NCI-H1105 treated with DMSO at 0.1 percent for 48 hours (cell line): ENCODE measurements at places on chromosomes 6 and 20.

GRCh38 chr6:12408752-12409151, 118.6 kb downstream of the EDN1 start:
- DNase-seq, result no peak

DNA sequence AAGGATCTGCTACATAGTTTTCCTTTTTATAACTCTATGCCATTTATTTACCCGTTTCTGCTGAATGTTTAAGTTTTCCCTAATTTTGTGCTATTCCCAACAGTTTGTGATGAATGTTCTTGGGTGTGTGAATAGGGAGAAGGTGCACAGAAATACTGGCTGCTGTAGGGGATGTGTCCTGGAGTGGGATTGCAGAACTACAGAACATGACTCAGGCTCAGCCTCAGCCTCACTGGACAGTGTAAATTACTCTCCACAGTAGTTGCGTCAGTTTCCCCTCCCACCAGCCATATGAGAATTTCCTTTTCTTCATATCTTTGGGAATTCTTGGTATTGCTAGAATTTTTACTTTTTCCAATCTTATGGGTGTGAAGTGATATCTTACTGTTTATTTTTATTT, 57.0 kb downstream of the SLX4IP start:
- no peak for DNase-seq

DNA sequence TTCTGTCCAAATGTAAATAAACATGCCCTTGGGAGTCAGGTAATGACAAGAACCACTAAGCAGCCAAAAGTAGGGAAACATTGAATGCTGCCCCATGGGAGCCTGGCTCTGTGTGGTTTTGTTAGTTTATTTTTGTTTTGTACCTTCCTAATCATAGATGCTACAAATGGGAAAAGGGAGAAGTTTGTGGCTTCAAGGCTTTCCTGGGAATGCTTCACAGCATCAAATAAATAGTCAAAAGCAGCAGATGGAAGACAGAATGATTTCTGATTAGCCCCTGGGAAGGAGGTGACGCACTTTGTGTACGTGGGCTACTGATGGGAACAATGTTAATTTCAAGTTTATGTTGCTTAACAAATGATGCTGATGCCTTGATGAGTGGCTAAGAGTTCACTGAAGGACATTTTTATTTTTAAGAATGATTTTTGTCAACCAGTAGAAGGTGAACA, 532.7 kb downstream of the BCKDHB start:
- no peak for DNase-seq

- no peak for DNase-seq
Measured at GRCh38 chr6:7805850-7806214, 79.9 kb downstream of the BMP6 start.

DNA sequence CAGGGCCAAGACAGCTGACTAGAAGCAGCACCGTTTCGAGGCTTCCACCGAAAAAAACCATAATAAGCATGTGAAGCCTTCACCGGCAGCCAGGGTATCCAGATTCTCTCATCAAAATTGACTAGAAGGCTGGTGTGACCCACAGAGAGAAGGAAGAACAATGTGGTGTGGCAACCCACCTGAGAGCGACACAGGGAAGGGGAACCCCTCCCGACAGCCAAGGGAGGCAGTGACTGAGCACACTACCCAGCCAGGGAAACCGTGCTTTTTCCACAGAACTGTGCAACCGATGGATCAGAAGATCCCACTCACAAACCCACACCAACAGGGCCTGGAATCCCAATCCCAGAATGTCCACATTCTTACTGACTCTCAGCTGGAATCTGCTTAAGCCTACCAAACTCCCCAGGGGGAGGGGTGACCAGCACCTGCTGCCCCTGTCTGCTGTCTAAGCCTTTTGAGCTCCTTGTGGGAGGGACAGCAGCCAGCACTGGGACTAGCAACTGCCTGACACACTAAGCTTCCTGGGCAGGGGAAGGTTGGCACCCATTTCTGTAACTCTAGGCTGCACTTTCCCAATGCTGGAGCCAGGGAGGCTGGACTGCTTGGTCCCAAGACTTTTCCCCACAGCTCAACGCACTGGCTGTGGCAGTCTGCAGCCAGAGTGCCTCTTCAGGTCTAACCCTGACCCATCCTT, 231.9 kb upstream of the FAM83B start:
- no peak for DNase-seq

DNA sequence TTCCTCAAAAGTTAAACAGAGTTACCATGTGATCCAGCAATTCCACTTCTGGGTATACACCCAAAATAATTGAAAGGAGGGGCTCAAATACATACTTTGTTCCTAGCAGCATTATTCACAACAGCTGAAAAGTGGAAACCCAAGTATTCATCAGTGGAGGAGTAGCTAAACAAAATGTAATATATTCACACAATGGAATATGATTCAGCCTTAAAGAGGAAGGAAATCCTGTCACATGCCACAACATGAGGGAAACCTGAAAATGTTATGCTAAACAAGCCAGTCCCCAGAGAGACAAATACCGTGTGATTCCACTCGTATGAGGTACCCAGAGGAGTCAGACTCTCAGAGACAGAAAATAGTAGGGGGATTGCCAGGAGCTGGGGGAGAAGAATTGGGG, 44.5 kb downstream of the PXDC1 start:
- no peak for DNase-seq

- DNase-seq, result no peak
Measured at GRCh38 chr20:20503777-20504530, 136.1 kb downstream of the INSM1 start.

DNA sequence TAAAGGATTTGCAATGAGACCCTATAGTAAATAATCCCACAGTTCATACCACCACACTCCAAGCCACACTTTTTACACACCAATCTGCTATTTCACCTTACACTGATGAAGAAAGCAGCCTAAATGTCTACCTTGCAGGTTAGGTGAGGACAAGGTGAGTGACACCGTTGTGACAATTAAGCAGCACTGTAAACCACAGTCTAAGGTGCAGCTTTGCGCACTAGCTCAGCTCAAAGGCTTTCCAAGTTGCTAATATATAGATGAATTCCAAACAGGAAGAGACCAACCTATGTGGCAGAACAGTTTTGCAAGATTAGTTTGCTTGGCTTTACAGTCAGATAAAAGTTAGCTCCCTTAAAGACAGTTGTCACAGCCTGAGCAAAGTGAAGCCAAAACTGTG, 429.5 kb upstream of the MARCKS start:
- DNase-seq, result no peak

GRCh38 chr6:26053992-26054780, 33.0 kb upstream of the HFE start:
- DNase-seq, result no peak

- DNase-seq, result no peak
Measured at GRCh38 chr6:121504227-121504626, 68.8 kb downstream of the GJA1 start.

GRCh38 chr6:82216549-82216948, 31.0 kb downstream of the IBTK start:
- no peak for DNase-seq

GRCh38 chr6:26437550-26437949, 2.8 kb upstream of the BTN3A3 start:
- DNase-seq, result no peak

- DNase-seq, result no peak
Measured at GRCh38 chr6:170143401-170144150, 147.3 kb downstream of the DLL1 start.

DNA sequence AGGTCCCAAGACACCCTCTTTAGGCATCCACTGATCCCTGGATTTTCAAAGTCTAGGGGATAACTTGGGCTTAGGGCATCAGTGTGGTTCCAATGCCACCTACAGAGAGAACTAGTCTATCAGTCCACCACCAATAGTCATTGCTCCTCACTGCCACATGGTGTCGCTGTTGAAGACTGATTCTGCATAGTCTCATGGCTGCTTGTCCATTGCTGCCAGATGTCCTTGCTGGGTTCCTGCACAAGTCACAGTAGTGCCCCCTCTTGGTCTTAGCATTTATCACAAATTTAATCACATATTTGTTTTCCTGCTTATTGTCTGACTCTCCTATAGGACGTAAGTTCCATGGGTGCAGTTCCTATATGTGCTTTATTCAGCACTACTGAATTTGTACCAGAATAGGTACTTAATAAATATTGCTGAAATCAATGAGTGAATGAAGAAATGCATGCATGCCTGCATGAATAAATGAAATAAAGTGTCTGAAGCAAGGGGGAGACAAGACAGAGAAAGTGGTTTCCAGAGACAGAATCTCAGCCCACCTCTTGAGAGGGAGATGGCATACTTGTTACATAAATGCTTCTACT, 45.9 kb upstream of the RALY start:
- DNase-seq, result peak; percentile 53

DNA sequence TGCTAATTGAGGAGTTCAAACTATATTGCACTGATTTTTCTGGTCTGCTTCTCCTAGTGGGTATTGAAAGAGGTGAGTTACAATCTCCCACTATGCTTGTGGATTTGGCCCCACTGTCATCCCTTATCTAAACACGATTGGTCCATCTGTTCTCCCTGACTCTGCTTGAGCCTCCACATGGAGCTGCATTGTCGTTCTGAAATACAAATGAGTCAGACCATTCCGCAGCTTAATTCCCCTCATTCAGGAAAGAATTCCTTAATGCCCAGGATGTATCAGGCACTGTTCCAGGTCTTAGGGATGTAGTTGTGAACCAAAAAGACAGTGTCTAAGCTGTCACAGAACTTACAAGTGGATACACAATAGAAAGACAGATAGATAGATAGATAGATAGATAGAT, 461.9 kb downstream of the QKI start:
- no peak for DNase-seq

DNA sequence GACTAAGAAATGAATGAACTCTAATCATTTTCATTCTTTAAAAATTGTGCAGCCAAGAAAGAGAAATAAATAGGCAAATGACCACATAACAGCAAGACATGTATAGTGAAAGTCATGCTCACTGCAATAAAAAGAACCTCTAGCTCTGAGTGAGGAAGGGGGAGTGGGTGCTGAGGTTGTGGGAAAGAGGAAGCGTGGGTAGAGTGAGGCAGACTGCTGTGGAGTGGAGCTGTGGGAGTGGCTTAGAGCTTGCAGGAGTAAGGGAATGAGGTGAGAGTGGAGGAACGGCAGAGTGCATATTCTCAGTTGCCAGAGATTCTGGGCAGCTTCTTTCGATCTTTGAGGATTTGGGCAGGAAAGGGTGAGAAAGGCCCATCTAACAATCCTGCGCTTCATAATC, 10.4 kb downstream of the DEFB129 start:
- no peak for DNase-seq

DNA sequence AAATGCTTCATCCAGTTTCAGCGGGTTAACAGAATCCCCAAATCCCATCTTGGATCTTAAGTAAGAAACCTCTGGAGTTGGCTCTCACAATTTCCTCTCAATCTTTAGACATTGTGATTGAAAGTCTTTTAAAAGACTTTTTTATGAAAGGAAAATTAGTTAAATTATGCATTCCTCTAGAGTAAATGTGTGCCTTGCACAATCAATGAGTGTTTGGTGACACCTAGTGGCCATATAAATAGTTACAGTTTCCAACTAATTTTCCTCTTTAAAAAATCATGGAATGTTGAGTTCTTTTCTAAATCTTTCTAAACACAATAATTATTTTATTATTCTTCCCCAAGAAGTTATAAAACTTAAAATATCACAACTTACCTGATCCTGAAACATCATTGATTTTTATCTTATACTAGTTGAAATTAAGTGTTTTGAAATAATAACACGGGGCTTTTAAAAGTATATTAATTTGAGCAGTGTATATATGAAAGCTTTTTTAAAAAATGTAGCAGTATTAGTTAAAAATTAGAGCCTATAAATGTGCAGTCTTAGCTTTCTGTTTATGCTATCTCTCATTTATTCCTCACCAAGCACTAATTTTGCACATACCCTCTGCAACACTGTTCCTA, 66.4 kb downstream of the PKHD1 start:
- peak; percentile 31 for DNase-seq

DNA sequence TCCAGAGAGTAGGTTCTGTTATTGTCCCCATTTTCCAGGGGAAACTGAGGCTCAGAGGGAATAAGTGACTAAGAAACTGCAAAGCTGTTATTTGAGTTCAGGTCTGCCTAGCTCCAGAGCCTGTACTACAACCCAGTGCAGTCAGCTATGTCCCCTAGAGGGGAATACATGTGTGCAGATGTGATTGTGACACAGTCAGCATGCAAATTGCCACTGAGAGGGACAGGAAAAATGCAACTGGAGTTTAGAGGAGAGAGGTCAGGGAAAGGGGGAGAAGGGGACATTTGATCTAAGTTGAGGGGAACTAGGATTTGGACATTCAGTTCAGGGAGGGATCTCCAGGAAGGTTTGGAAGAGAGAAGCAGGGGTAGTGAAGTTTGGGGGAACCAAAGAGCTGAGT, 38.6 kb upstream of the EPB41L1 start:
- DNase-seq, result no peak

DNA sequence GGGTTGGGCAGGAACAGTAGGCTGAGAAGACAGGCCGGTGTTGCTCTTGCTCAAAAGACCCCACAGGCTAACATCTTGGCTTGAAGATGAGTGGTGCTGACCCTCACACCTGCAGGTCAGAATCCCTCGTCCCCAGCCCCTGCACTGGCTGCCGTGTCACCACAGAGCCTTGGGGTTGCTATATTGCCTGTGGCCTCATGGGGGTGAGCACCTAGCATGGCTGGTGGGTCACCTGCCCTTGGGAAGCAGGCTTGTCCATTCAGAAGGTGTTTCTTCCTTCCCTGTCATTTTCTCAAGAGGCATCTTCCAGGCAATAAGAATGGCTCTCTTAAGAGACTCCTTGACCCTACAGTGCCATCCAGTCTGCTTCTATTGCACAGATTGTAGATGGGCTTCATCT, 7.7 kb downstream of the SLC22A16 start:
- DNase-seq, result no peak

DNA sequence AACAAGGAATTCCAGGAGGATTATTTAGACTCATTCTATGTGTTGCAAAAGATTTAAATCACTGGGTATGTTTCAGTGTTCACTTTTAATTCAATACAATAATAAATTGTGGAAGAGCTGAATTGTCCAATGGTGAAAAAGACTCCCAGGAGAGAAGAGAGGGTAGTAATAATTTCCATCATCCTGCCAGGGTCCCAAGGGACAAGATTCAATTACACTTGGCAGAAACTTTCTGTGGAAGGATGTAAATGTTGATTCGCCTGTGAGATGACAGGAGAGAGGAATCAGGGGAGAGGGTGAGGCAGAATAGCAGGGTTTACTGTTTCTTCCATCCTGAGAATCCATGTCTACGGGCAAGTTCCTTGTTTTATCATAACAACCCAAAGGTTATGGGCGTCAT, 342.7 kb downstream of the ESR1 start:
- DNase-seq, result no peak

DNA sequence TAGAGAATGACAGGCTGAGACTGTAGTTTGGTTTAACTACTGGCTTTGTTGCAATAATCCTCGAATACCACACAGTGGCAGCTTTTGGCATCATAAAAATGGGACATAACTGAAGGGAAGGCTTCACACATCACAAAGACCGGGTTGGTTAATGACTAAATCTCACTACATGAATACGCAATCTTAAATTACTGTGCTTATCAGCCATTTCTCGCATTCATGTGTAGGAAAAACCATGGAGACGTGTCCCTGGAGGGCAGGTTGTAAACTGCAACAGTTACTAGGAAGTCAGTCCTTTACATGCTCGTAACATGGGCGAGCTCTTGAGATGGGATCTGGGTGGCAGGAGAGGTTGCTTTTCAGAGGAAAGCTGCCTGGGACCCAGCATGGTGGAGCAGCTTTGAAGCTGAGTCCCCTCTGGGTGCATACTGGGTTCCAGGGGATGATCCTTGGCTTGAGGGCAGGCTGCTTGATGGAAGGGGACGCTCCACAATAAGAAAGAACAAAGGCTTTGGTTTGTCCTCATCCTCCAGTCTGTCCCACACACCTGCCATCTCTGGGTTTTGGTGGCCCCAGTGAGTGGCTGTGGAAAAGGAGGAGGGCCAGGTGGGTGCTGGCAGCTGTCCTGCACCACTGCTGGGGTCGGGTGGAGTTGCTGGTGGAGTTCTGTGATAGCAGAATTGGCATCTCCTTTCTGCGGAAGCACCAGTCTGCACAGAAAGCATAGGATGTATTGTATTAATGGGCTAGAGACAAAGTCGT, 2.1 kb downstream of the RPS21 start:
- DNase-seq, result no peak
